ENCODE measurements at places on chromosomes 2 and 18. TPM values are rescaled to one million over a fixed set of nuclear protein-coding genes. Genes with fewer than 3 reads are reported as not detected.

The SETBP1 gene
- 2.3 TPM for total RNA-seq

The UGT1A5 gene
- not detected for total RNA-seq

The MAP3K19 gene
- not detected for total RNA-seq

The IL36A gene
- total RNA-seq = not detected

The INSIG2 gene
- total RNA-seq = 3.8 TPM

The UPP2 gene
- total RNA-seq = not detected

The AQP4 gene
- not detected for total RNA-seq

The SUMO1 gene
- 145 TPM for total RNA-seq

The CCBE1 gene
- total RNA-seq = 0.29 TPM

The CGREF1 gene
- total RNA-seq = 20.4 TPM

The CHRNA1 gene
- not detected for total RNA-seq

The REEP1 gene
- 2.0 TPM for total RNA-seq

The LRRTM4 gene
- total RNA-seq = not detected

The IKZF2 gene
- 0.32 TPM for total RNA-seq

The KCNG2 gene
- total RNA-seq = not detected

The KYNU gene
- 165 TPM for total RNA-seq

The ARPC2 gene
- total RNA-seq = 196 TPM

The SLC38A11 gene
- not detected for total RNA-seq

The COL4A4 gene
- total RNA-seq = not detected

The MYO5B gene
- 0.48 TPM for total RNA-seq

The CNGA3 gene
- not detected for total RNA-seq

The LDLRAD4 gene
- 12.7 TPM for total RNA-seq

The ZEB2 gene
- 71.9 TPM for total RNA-seq

The NT5C1B gene
- total RNA-seq = not detected

The CRYGD gene
- total RNA-seq = not detected

The UGT1A4 gene
- not detected for total RNA-seq

The ZFAND2B gene
- total RNA-seq = 16.2 TPM

The AFG3L2 gene
- 132 TPM for total RNA-seq

The BMP10 gene
- not detected for total RNA-seq

The PPM1G gene
- total RNA-seq = 111 TPM

The GPC1 gene
- total RNA-seq = 5.8 TPM

The TRAF3IP1 gene
- total RNA-seq = 6.3 TPM

The POTEE gene
- total RNA-seq = not detected

The BCL11A gene
- total RNA-seq = 3.1 TPM

The PIEZO2 gene
- 0.61 TPM for total RNA-seq

The LPIN1 gene
- total RNA-seq = 43.4 TPM

The ALPG gene
- total RNA-seq = not detected

The NOSTRIN gene
- not detected for total RNA-seq

The TMEM169 gene
- total RNA-seq = 0.16 TPM

The GALNT3 gene
- 89.9 TPM for total RNA-seq

The FBXO48 gene
- total RNA-seq = 0.83 TPM

The TGFA gene
- 2.4 TPM for total RNA-seq

The PRSS56 gene
- total RNA-seq = not detected

The ADCYAP1 gene
- total RNA-seq = not detected

The CFC1 gene
- total RNA-seq = not detected

The ITGB6 gene
- total RNA-seq = 0.03 TPM

Measured in SK-MEL-5 (cell line).